ENCODE measurements at places on chromosomes 2 and 18. TPM values are rescaled to one million over a fixed set of nuclear protein-coding genes. Genes with fewer than 3 reads are reported as not detected.

DNA sequence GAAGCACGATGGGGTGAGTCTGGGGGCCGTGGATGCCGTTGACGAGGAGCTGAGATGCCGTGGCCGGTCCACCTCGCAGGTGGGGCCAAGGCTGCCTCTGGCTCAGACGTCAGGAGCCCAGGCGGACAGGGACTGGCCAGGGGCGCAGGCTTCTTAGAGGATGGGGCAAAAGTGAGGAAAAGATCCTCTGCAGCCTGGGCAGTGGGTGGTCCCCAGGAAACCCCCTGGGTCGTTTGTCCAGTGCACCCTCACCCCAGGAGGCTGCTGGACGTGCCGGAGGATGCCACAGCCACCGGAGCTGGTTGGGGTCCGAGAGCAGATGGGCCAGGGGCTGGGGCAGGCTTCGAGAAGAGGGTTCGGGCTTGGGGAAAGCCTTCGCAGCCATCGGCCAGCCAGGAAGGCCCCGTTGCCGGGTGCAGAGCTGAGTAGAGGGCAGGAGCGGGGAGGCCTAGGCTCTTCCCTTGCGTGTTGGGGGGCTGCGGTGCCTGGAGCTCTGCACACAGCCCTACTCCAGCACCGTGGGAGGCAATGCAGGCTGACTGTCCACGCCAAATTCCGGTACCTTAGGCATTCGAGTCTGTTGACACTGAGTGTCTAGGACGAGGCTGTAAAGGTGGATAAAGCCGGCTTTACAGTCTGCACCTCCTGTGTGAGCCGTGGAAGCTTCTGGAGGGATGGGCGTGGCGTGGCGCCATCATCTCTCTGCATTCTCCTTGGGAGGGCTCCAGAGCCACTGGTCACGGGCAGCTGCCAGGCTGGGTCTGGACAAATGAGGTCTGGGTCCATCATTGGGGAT lies 18.8 kb downstream of the GPC1 start:
- peak; percentile 49 for DNase-seq

- no peak for DNase-seq
Observed at GRCh38 chr2:160650196-160651118, 156.8 kb upstream of the RBMS1 start.

DNA sequence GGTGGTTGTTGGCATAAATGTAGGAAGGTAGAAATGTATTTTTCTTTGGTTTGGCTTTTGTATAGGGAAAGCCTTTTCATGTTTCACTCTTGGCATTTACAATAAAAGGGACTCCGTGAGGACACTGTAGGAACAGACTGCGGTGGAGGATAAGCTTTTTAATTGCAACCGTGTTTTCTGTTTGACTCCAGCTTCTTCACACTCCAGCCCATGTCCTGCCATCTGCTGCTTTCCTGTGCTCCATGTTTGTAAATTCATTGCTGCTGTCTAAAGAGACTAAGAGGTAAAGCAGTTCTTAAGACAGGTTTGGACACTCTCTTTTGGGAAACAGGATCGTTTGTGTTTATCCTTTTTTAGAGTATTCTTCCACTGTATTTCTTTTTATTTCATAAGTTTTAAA lies 33.3 kb downstream of the WDR75 start:
- DNase-seq = no peak

DNA sequence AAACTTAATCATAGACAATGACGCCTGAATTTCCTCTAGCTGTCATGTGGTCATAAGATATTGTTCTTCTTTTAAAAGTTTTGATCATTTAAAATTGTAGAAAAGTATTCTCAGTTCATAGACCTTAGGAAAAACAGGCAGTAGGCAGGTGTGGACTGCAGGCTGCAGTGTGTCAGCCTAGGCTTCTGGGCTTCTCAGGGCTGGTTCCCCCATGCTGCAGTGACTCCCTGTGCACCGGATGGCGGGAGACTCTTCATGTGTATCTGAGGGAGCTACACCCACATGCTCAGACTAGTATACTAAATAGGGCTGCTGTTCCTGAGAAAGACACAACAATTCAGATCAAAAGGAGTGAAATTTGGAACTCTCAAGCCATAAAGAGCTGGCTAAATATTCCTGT lies 72.4 kb downstream of the PXDN start:
- no peak for DNase-seq

DNA sequence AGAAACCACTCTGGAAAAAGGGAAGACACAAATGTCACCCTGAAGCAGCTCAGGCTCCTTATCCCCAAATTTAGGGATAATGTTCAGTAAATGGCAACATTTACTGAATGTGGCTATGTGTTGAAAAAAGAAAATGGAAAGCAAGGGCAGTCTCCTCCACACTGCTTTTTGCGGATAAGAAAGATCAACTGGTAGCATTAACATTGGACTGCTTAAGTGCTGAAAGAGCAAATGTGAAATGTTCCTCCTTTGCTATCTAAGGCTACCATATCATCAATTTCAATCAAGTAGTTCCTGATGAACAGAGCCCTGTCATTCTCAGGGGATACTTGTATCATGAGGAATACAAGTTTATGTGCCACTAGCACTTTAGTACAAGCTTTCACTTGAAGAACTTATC lies 12.5 kb downstream of the FBXO11 start:
- DNase-seq = no peak

GRCh38 chr2:197946562-197946961 lies 142.2 kb downstream of the PLCL1 start:
- no peak for DNase-seq

GRCh38 chr18:11927497-11927896 lies 19.4 kb upstream of the MPPE1 start:
- no peak for DNase-seq

- DNase-seq = no peak
Observed at GRCh38 chr2:101140978-101141655, 10.1 kb downstream of the TBC1D8 start.

DNA sequence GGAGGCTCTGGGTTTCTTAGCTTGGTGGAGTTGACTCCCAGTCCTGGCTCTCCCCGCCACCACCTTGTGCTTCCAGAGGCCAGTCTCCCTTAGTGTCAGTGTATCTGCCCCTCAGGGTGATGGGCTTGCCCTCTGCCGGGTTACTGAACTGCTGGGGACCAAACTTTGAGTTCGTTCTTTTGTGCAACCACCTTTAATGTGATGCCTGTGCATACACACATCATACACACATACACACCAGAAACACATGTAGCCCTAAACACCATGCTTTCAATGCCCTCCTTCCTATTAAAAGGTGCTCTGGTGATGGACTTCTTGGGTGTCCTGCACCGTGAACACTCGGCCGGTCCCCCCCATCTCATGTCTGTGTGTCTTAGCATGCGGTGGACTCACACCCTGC lies 315.1 kb upstream of the EPAS1 start:
- no peak for DNase-seq

- DNase-seq = no peak
Observed at GRCh38 chr2:102122115-102122514, 20.4 kb upstream of the IL1R1 start.

- no peak for DNase-seq
Observed at GRCh38 chr2:179275253-179276012, 10.8 kb upstream of the SESTD1 start.

- DNase-seq = peak; percentile 39
Observed at GRCh38 chr2:104790100-104790811, 63.7 kb upstream of the POU3F3 start.

- DNase-seq = peak; percentile 78
Observed at GRCh38 chr18:46335534-46336101, 231.4 kb downstream of the HAUS1 start.

- no peak for DNase-seq
Observed at GRCh38 chr18:55576001-55576400, 12.0 kb downstream of the TCF4 start.

The PROM2 gene
- 5.4 TPM for total RNA-seq

The DLGAP1 gene
- 13.6 TPM for total RNA-seq

The KCNE4 gene
- not detected for total RNA-seq

The LIMS3 gene
- total RNA-seq = 0.98 TPM

The PDCD1 gene
- not detected for total RNA-seq

The GULP1 gene
- 17.7 TPM for total RNA-seq

The SERPINB4 gene
- total RNA-seq = not detected

The CXCR1 gene
- not detected for total RNA-seq

The ANKRD30BL gene
- total RNA-seq = 0.29 TPM

The CLEC4F gene
- total RNA-seq = 0.66 TPM

The CIB4 gene
- total RNA-seq = not detected

The SP9 gene
- total RNA-seq = not detected

The IL36B gene
- not detected for total RNA-seq

The C2orf78 gene
- total RNA-seq = not detected

Data from glutamatergic neuron (in vitro differentiated cells).